Tibial nerve (tissue), 4 donors: ENCODE measurements at places on chromosomes 7 and 10.

DNA sequence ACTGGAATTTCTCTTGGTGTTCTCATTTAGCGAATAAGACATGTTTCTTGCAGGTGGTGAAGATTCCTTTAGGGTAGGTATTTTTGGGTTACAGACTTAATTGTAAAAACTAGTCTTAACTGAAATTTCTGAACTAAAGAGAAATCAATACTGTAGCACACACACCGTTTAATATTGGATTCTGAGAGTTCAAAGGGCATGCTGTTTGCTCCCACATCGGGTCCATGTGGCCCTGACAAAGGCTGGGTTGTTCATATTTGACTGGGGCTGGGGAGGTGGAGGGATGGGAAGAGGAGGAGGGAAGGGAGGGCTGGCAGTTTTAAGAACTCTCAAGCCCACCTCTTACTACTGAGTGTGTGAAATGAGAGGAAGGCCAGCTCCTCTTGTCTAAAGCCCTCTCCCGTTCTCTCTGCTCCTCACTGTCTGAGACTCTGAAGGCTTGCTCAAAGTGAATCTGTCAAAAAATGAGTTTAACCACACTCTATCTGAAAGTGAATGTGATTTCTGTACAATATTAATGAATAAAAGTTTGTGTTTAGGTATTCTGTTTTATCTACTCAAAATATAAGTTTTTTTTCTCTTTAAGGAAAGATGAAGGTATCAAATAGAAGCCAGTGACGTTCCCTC is 40.0 kb upstream of the RHEB start:
- no peaks in the 10 kb centered on the region for H3K27me3 ChIP-seq
- no peaks in the 10 kb centered on the region for H3K4me1 ChIP-seq
- no peak for DNase-seq
- no peaks in the 10 kb centered on the region for H3K36me3 ChIP-seq
- H3K27ac ChIP-seq: no peak overlapping the region

DNA sequence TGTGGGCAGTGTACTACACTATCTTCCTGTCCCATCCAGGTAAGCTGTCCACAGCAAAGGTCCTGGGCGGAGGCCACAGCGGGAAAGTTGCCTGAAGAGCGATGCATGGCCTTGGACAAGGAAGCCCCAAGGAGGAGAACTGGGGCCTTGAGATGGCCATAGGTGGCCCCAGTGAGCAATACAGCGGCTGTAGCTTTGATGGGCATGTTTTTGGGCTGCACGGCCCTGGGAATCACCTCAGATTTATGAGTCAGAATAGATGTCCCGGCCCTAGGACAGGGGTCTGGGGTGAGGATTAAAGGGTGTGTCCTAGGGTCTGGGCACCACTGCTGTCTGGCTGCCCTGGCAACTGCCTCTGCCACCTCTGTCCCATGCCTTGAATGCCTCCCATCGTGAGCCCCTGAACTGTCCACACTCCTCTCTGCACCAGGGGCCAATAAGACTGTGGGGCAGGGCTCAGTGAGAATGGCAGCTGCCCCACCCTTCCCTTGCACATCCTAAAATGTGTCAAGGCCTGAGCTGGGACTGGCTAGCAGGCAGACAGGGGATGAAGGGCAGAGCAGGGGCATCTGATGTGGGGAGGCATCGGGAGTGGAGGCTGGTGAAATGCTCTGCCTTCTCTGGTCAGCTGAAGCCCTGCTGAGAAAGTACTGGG is 9.4 kb upstream of the IRF5 start:
- no peaks in the 10 kb centered on the region for H3K4me1 ChIP-seq
- H3K27me3 ChIP-seq: no peaks in the 10 kb centered on the region
- no peak for DNase-seq
- H3K36me3 ChIP-seq: no peaks in the 10 kb centered on the region
- H3K27ac ChIP-seq: no peak overlapping the region

DNA sequence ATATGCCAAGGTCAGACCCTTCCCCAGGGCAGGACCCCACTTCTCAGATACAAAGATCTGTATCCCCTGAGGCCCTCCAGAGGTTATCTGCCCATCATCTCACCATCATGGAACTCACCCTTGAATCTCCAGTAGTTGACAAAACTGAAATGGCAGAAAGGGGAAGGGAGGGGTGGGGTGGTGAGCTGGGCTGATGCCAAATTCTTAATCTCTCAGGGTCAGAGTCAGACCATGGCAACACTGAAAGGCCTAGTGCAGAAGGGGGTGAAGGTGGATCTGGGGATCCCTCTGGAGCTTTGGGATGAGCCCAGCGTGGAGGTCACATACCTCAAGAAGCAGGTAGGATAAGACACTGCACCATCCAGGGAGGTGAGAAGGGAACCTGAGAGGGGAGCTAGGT is 3.1 kb downstream of the CNPY4 start:
- no peak for DNase-seq
- no peak overlapping the region for H3K27ac ChIP-seq
- H3K4me1 ChIP-seq: peaks cover 29% of the 10 kb centered on the region

DNA sequence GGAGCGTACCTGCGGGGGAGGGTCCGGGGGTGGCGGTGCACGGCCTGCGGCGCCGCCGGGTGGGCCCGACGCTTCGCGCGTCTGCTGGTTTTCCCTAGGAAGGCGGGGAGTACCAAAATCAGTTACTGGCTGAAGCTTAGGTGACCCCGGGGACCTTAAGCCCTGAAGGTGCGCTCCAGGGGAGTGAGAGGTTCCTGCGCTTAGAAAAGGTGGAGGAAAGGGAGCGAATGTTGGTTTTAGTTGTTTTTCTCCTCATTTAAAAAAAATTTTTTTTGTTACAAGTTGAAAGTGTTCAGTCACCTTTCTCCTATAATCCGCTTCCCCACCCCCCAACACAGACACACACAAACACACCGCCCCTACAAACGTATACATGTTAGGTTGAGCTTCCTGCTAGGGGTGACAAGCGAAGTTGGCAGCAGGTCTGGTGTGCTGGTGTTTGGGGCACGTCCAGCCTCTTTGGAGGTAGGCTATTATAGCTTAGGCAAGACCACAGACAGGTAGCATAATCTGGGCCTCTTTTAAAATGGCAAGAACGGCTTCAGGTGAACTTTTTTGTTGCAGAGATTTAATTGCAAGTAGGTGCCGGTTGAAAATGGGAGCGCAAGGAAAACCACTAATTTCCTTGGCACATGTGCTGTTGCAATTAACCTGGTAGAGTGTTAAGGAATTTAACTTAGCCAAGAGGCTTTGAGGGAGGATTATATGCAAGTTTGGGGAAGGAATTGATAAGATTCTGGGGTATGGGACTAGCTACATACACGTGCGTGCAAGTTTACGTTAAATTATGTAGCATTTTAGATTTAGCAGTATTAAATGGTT is 945 bp downstream of the ADD3 start:
- H3K36me3 ChIP-seq: no peaks in the 10 kb centered on the region
- no peaks in the 10 kb centered on the region for H3K27me3 ChIP-seq
- H3K27ac ChIP-seq: peak overlapping the region; percentile 96
- DNase-seq: peak; percentile 42
- H3K4me3 ChIP-seq: peak overlapping the region; percentile 75
- no peaks in the 10 kb centered on the region for H3K4me1 ChIP-seq

- no peak overlapping the region for H3K27ac ChIP-seq
- H3K4me3 ChIP-seq: no peak overlapping the region
- no peaks in the 10 kb centered on the region for H3K36me3 ChIP-seq
- H3K4me1 ChIP-seq: no peaks in the 10 kb centered on the region
- no peak for DNase-seq
Measured at GRCh38 chr7:27053153-27053552, 42.6 kb downstream of the HOXA1 start.

DNA sequence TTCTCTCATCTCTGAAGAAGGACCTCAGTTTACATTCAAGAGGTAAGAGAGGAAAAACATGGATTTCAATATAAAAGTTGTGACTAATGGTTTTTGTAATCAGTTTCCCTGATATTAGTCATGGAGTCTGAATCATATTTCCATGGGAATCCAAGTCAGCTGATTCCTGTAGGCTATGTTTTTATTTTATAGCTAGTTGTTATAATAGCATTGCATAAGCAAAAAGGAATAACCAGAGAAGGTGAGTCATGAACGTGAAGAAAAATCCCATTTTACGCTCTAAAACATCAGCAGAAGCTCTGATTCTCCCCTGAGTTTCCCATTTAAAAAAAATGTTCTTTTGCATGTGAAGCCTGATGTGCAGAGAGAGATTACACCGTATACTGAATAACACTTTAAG is 299.3 kb downstream of the SFMBT2 start:
- no peaks in the 10 kb centered on the region for H3K27me3 ChIP-seq
- no peaks in the 10 kb centered on the region for H3K36me3 ChIP-seq
- no peak for DNase-seq
- H3K27ac ChIP-seq: no peak overlapping the region

GRCh38 chr10:58823983-58824382 is 311.3 kb downstream of the BICC1 start:
- H3K27me3 ChIP-seq: no peaks in the 10 kb centered on the region
- no peak for DNase-seq
- no peak overlapping the region for H3K27ac ChIP-seq
- H3K36me3 ChIP-seq: no peaks in the 10 kb centered on the region

DNA sequence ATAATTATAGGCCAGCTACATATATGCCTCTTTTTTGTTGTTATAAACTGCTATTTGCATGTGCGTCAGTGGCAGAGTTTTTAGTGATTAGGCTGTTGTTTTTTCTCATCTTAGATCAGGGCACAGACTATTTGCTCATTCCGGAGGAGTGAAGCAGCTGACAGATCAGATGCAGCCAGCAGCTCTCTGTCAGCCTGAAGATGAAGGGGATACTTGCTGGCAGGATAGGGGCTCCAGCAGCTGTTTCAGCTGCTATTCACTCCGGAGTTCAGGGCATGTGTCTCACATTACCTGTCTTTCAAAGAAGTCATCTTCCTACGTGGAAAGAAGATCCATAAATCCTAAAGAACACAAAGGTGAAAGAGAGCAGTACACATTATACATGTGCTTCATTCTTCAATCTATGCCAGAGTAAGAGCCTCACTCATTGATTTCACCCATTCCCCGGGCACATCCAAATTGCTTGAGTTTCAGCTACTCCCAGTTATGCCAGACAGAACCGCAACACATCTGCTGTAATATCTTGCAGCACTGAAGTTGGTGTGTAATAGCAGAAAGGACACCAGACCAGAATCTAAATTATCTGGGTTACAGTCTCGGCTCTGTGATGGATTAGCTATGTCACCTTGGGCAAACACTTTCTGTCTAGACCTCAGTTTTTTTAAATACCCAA is 182.8 kb upstream of the CHRM2 start:
- H3K4me3 ChIP-seq: no peak overlapping the region
- H3K27ac ChIP-seq: no peak overlapping the region

DNA sequence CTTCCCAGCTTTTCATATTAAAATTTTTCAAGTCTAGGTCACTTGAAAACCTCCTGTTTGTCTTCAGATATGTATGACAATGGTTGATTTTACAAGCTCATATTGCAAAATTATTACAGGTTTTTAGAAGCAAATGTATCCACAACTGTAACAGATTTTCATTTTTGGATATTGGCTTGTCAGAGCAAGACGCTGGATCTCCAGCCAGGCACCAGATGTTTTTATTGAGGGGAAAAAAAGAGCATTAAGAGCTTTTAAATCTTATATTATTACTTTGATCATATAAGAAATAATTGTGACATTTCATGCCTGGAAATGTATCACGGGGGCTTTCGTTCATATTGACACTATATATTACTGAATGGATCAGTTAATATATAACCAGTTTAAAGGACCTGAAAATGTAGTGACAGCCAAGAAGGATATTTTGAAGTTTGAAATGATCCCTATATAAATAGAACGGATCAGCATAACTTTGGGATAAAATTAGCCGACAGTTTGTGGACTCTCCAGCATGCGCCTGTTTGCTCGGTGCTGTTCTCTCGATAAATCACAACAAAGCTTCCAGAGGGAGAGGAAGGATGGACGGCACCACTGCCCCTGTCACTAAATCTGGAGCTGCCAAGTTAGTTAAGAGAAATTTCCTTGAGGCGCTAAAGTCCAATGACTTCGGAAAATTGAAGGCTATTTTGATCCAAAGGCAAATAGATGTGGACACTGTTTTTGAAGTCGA is at the start of gene ASB4:
Gene ASB4 (plus strand): TSS at position 553 of the 733 bp plus-strand sequence. CDS start 29 bp downstream, at position 582.
- H3K27me3 ChIP-seq: no peaks in the 10 kb centered on the region
- DNase-seq: no peak
- H3K27ac ChIP-seq: no peak within 1 kb of the TSS
- no peaks in the 10 kb centered on the region for H3K4me1 ChIP-seq

DNA sequence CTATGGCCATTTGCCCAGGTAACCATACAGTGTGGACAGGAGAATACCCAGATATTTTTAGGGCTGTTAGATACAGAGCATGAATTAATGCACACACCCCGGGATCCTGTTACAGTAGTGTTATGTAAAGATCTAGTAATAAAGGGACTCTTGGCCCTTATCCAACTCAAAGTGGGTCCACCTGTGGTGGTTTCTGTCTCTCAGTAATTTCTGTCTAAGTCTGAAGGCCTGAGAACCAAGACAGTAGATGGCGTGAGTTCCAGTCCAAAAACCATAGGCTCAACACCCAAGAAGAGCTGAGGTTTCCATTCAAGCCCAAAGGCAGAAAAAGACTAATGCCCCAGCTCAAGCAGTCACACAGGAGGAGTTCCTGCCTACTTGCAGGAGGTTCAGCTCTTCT is 277.7 kb downstream of the ZEB1 start:
- H3K36me3 ChIP-seq: no peaks in the 10 kb centered on the region
- H3K4me1 ChIP-seq: no peaks in the 10 kb centered on the region
- no peaks in the 10 kb centered on the region for H3K27me3 ChIP-seq

- H3K4me3 ChIP-seq: no peak overlapping the region
- H3K27ac ChIP-seq: peak overlapping the region; percentile 93
- H3K4me1 ChIP-seq: no peaks in the 10 kb centered on the region
- H3K27me3 ChIP-seq: no peaks in the 10 kb centered on the region
Measured at GRCh38 chr10:132448248-132448731, 51.3 kb downstream of the PWWP2B start.

DNA sequence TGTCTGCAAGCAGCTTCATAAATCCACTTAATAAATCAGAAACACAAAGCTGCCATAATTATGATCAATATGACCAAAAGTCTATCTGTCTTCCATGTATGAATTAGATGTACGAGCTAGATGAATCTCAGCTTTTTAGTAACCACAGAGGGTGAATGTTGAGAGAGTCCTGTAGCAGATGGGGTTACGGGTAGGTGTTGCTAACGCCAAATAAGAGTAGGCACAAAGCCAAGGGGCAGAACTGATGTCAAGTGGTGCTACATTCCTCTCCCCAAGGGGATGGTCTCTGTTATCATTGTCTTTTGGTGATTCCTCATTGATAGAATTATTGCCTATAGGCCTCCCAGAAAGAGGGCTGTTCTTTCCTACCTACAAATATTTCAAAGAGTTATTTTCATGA is 257.8 kb downstream of the PCLO start:
- H3K36me3 ChIP-seq: no peaks in the 10 kb centered on the region
- H3K27me3 ChIP-seq: no peaks in the 10 kb centered on the region
- H3K27ac ChIP-seq: no peak overlapping the region
- H3K4me3 ChIP-seq: no peak overlapping the region
- no peaks in the 10 kb centered on the region for H3K4me1 ChIP-seq

GRCh38 chr10:18238870-18239485 is 98.8 kb downstream of the CACNB2 start:
- no peaks in the 10 kb centered on the region for H3K27me3 ChIP-seq
- no peaks in the 10 kb centered on the region for H3K36me3 ChIP-seq
- no peak for DNase-seq
- H3K4me1 ChIP-seq: peaks cover 4% of the 10 kb centered on the region
